Stimulated activated CD4-positive, alpha-beta T cell treated with anti-CD3 and anti-CD28 coated beads, Interleukin-15, amount 100 ng/mL, for 1 hour (primary cell): ENCODE measurements at places on chromosomes 7 and 10.

GRCh38 chr7:43021431-43021830 is 89.3 kb downstream of the MRPL32 start:
- no peak for DNase-seq

- no peak for DNase-seq
Observed at GRCh38 chr10:58919927-58920654, 256.4 kb upstream of the PHYHIPL start.

DNA sequence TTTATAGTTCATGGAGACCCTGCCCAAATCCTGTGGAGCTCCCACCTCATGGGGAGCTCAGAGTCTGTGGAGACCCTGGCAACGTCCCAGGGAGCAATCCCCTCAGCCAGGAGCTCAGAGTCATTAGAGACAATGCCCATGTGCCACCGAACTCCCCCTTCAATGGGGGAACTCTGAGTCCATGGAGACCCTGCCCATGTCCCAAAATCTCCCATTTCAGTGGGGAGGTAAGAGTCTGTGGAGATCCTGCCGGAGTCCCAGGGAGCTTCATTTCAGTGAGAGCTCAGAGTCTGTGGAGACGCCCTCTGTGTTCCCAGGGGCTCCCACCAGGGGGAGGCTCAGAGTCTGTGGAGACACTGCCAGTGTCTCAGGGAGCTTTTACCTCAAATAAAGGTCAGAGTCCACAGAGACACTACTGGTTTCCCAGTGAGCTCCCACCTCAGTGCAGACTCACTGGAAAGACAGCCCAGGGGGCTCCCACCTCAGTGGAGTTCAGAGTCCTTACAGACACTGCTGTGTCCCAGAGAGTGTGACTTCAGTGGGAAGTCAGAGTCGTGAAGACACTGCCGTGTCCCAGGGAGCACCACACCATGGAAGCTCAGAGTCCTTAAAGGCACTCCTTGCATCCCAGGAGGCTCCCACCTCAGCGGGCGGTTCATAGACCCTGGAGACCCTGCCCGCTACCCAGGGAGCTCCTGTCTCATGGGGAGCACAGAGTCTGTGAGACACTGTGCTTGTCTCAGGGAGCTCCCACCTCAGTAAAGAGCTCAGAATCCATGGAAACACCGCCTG is 5.0 kb downstream of the MYO1G start:
- DNase-seq: no peak

- DNase-seq: no peak
Observed at GRCh38 chr7:132464740-132465139, 111.5 kb downstream of the PLXNA4 start.

- DNase-seq: no peak
Observed at GRCh38 chr7:44867073-44867995, 18.0 kb downstream of the PURB start.

GRCh38 chr10:121598263-121599249 is at the start of gene FGFR2:
TSS of gene FGFR2 (minus strand) at chr10:121598444. CDS start at chr10:121593817, 4,627 bp downstream.
- DNase-seq: no peak
